Activated T-helper 1 cell treated with anti-CD3 and anti-CD28 coated beads, Interleukin-12 subunit alpha, Interleukin-12 subunit beta, Interleukin-2, Interleukin-4 antibody, amounts not matched to agents 30 ng/mL and 10 ng/mL and 1 ng/mL, durations not matched to agents 14 hours and 24 hours and 36 hours (primary cell): ENCODE measurements at places on chromosomes 1 and 21.

DNA sequence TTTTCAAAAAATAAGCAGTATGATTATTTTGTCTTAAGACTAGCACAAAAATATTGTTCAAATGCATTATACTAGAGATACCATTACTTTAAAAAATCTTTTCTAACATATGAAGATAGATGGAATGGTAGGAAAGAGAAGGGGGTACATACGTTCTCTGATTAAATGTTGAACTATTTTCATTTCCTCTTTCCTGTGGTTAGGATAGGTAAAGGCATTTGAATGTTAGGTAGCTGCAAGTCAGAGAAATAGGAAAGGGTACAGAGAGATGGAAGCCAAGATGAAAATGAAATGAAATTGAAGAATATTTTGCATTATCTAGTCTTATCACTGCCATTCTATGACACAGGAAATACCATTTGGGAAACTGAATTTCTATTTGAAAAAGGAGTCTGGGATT is 28.3 kb downstream of the TLCD4 start:
- DNase-seq, result no peak

DNA sequence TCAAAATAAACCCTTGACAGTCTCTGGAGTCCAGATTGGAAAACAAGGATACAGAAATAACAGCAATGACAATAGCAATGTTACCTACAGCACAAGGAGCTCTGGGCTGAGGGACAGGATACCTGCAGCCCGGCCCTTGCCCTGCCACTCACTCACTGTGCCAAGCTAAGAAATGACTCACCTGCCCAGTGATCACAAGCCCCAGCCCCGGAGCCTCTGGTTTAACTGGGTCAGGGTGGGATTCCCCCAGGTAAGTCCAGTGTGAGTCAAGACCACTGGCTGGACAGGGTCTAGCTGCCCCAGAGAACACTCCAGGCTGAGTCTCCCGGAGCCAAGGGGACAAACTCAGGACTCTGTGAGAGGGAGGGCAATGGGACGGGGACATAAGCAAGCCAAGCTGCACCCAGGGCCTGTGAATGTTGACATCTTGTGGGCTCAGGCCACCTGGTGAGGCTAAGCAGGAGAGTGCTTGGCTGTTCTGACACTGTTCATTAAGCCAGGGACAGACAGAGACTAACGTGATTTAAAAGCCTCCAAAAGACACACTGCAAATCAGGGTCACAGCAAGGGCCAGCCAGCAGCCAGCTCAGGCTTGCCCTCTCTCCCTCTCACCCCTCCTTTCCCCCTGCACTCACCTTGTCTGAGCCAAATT is 64.1 kb downstream of the MIS18A start:
- no peak for DNase-seq

DNA sequence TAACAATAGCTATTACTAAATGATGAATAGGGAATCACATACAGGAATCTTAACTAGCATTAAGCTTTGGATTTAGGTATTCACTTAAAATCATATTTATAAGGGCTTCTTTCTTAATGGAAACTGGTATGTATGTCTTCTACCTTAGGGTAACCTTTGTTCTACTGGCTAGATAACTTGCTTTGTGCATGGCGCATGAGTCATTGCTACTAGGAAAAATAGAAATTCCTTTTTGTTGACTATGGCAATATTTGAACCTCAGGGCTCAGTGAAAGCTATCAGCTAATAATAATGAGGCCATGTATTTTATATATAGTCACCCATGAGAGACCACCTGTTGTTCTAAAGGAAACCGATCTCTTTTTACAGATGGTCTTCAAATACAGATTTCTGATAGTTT is 72.5 kb downstream of the RPS6KC1 start:
- no peak for DNase-seq

GRCh38 chr21:36209626-36210171 is 53.1 kb downstream of the DOP1B start:
- peak; percentile 38 for DNase-seq

- DNase-seq, result no peak
Measured at GRCh38 chr21:29523646-29524045, 224.9 kb downstream of the BACH1 start.

GRCh38 chr1:15833069-15833679 is 14.3 kb upstream of the SPEN start:
- DNase-seq, result peak; percentile 37

DNA sequence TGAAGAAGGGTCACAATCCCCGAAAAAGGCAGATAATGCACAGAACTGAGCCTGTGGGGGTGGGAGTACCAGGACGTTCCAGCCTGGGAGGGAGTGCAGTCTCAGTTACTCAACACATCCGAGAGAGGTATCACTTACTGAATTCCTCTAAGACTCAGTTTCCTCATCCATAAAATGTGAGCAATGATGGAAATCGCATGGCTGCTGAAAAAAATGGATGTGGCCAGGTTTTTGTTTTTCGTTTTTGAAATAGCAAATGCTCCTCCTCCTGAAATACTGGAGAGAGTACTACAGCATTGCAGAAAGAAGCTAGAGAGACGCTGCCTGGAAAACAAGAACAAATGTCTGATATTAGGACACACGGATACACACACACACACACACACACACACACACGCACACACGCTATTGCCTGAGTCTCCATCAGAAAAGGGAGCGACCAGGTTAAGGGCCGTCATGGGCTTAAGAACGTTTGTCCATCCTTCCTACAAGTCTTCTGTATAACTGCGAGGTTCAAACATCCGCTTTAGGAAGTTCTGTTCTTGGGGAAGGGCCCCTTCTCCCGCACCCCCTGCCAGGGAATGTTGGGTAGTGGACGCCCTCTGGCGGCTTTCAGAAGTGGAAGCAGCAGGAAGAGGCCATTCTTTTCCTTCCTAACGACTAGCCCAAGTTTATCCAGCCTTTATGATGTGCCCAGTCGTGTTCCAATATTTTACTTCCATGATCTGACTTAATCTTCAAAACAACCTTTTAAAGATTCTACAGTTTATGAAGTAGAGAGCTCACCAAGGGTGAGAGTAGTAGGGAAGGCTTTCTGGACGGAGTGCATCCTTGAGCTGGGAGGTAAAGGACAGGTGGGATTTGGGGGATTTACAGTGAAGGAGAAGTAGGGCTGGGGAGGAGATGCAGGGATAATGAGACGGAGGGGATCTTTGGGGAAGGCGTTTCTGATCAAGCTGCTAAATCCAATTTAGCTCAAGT is 699 bp upstream of the NES start:
- DNase-seq, result no peak

- DNase-seq, result peak; percentile 85
Measured at GRCh38 chr1:155139895-155140629, at the start of gene DPM3. Gene DPM3, minus strand, starts transcription at chr1:155140531. Its CDS starts 291 bp downstream, at chr1:155140240.

DNA sequence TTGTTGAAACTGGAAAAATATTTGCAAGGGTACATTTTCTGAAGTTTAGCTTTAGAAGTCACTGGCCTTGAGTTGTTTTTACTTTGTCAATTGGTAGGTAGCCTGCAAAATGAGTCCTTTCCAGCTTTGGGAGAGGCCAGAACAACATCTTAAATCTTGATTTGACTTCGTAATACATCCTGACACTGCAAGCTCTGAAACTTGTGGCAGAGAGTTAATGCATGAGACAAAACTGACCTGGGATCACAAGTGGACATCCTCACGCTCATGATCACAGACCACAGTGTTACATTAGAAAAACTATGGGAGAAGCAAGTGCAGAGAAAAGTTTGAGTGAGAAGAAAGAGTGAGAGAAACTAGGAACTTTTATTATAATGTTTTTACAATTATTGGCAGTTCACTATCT is 550.9 kb downstream of the USP25 start:
- no peak for DNase-seq

- no peak for DNase-seq
Measured at GRCh38 chr21:17784180-17784598, 35.0 kb downstream of the C21orf91 start.

- DNase-seq, result peak; percentile 2
Measured at GRCh38 chr1:91997607-91998195, 32.1 kb upstream of the EPHX4 start.

- DNase-seq, result no peak
Measured at GRCh38 chr1:16139473-16139962, 16.4 kb downstream of the EPHA2 start.

DNA sequence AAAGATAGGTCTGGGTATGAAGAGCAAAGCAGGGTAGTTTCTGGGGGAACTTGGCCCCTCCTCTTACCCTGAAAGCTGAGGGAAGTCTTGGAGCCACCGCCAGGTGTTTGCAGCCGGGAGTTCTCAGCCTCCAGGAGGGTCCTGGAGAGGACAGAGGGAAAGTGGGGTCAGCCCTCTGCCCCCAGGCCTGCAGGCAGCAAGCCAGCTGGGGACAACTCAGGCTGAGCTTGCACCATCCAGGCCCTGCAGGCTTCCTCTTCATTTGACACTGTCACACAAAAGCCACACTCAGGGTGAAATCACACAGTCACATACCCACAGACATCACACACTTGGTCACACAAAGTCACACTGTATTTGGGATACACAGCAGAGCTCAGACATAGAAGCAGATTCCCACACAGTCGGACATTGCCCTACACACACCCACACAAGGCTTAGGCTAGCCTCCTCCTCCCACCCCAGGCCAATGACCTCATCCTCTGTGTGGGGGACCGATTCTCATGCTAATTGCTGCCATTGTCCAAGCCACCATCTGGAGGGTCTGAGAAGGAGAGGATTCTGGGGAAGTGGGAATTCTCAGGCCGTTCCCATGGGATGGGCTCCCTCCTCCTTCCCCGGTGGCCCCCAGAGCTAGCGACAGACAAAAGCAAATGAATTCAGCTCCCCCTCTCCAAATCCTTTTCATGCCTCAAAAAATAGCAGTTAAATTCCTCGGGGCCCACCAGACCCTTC is 3.7 kb downstream of the NES start:
- DNase-seq, result no peak

GRCh38 chr1:40861224-40862003 is 749 bp downstream of the CITED4 start:
- no peak for DNase-seq

- DNase-seq, result no peak
Measured at GRCh38 chr1:47511825-47512224, 74.0 kb downstream of the FOXD2 start.

DNA sequence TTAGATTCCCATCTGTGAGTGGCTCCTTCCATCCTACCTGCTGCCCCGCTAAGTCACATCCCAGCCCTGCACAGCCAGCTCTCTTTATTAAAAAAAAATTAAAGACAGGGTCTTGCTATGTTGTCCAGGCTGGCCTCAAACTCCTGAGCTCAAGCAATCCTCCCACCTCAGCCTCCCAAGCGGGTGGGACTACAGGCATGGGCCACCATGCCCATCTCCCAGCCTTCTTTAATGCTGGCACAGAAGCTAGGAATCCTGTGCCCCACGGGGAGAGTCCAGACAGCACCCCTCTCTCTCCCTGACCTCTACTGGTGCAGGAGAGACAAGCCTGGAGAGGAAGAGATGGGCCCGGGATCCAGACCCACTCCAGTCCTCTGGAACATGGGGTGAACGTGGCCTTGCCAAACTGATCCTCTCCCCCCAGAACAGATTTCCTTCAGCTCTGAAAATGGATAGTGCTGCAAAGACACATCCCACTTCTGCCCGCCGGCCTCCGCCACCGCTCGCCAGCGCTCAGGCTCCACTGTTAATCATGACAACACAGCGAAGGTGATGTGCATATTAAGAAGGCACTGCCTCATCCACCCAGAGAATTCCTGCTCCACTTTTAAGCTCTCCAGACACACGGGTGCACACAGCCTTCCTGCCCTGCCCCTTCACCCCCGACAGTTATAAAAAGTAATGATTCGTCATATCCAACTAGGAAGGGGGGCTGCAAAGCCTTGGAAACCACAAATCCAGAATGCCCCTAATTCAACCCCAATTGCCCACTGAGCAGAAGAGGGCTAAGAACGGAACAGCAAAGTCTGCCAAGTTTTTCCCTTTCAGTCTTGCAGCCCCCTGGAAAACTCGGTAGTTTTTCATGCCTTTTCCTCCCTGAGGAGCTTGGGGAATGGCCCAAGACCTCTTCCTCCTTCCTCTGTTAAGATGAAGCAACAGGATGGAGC is 68.1 kb downstream of the MRPL37 start:
- DNase-seq, result no peak

DNA sequence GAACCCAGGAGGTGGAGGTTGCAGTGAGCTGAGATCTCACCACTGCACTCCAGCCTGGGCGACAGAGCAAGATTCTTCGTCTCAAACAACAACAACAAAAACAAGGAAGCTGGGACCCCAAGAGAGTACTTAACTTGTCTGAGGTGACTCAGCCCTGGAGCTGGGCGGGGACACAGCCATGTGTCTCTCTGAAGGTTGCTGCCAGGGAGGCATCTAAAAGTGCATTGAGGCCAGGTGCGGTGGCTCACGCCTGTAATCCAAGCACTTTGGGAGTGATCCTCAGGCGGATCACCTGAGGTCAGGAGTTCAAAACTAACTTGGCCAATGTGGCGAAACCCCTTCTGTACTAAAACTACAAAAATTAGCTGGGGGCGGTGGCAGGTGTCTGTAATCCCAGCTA is 7.7 kb downstream of the IFI6 start:
- no peak for DNase-seq

- DNase-seq, result peak; percentile 26
Measured at GRCh38 chr1:25990702-25991395, 7.0 kb downstream of the PAFAH2 start.

DNA sequence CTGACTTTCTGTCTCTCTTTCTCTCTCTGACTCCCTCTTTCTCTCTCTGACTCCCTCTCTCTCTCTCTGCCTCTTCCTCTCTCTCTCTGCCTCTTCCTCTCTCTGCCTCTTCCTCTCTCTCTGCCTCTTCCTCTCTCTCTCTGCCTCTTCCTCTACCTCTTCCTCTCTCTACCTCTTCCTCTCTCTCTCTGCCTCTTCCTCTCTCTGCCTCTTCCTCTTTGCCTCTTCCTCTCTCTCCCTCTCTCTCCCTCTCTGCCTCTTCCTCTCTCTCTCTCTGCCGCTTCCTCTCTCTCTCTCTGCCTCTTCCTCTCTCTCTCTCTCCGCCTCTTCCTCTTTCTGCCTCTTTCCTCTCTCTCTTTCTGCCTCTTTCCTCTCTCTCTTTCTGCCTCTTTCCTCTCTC is 18.6 kb upstream of the ANKRD45 start:
- no peak for DNase-seq

DNA sequence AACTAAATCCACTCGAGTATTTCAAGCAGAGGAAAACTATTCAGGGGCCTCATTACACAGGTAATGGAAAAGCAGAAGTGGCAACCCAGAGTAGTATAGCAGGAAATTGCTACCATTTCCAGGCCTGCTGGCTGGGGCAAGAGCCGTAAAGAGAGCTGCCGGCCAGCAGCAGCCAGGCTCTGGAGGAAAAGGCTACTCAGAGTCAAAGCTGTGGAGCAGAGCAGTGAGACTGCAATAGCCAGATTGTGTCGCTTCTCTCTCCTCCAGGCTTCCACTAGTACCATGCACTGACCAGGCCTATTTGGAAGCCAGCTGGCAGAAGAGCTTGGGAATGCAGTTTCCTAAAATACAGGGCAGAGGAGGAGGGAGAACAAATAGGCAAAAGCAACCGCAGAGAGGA is 155.5 kb downstream of the OMA1 start:
- no peak for DNase-seq

DNA sequence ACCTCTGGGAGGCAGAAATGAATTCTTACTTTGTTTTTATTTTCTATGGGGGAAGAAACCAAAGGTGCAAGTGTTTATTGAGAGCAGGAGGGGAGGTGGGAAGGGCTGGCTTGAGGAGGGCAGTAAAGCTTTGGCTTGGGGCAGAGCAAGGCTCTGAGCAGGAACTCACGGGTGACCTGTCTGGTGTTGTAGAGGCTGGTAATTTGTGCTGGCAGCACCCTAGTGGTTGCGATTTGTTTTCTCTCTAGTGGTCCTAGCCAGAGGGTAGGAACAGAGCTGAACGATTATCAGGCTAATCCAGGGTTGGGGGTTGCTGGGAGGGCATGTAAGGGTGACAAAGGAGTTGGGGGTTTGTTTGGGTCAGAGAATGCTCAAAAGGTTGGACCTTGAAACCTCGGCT is 16.6 kb downstream of the TMCC2 start:
- DNase-seq, result no peak

GRCh38 chr1:89261926-89262515 is 10.6 kb downstream of the GBP5 start:
- DNase-seq, result no peak
